Stimulated activated CD8-positive, alpha-beta memory T cell treated with anti-CD3 and anti-CD28 coated beads, Interleukin-15, amount 100 ng/mL, for 1 hour (primary cell): ENCODE measurements at places on chromosomes 1 and 21.

DNA sequence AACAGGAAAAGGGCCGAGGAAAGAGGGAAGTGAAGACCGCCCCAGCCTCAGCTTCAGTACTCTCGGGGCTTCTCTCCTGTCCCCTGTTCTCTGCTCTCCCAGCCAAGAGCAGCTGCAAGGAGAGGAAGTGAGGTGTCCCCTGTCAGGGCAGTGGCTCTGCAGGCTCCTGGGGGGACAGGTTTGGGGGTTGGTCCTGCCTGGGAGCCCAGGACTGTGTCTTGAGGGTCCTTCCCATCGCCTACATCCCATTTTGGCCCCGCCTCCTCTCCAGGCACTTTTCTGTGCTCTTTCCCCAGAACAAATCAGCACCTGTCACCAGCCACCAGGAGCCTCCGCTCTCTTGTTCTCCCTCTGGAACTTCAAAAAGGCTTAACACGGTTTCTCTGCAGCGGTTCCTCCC lies 82.6 kb downstream of the VWA5B1 start:
- DNase-seq, result no peak

GRCh38 chr1:112478314-112478713 lies 30.5 kb upstream of the WNT2B start:
- DNase-seq, result no peak

DNA sequence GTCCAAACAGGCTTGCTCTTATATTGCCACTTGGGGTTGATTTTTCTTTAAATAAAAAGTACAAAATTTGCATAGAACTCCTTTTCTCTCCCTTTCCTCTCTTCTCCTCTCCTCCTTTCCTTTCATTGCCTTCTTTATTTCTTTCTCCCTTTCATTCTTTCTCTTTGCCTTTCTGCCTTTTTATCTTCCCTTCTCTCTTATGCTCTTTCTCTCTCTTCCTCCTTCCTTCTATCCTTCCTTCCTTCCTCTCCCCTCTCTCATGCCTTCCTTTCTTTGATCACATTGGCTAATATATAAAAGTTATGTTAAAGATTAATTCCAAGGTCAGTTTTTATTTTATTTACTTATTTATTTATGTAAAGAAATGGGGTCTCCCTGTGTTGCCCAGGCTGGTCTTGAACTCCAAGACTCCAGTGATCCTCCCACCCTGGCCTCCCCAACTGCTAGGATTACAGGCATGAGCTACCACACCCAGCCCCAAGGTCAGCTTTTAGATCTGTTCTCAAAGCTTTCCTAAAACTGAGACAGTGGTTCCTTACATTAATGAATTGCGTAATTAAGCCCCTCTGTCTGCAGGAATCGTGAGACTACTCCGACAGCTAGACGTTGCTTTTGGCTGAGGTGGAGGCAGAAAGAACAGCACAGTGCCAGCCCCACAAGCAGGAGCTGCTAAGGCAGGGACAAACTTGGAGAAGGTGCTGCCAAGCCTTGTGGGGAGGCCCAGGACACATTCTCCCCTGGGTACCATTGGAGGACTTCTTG lies 361.9 kb downstream of the SIPA1L2 start:
- DNase-seq, result no peak

- no peak for DNase-seq
Measured at GRCh38 chr1:2801046-2801445, 447 bp downstream of the TTC34 start.

- no peak for DNase-seq
Measured at GRCh38 chr1:55326496-55327243, 111.5 kb upstream of the USP24 start.

DNA sequence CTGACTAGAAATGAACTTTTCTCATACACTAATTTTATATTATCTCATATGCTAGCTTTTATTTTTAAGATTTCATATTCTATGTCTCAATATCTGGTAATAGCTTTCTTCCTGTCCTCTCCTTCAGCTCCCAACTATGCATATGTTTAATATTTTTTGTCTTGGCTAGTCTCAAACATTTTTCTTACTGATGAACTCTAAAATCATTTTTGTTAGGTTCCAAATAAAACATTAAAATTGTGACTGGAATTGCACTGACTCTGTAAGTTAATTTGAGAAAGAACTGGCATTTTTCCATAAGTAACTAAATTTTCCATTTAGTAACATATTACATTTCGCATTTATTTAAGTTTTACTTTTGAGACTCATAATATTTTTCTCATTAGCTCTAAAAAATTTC lies 368.5 kb upstream of the DPYD start:
- no peak for DNase-seq

- DNase-seq, result no peak
Measured at GRCh38 chr21:41258617-41259016, 58.0 kb upstream of the FAM3B start.

- no peak for DNase-seq
Measured at GRCh38 chr1:54417123-54417522, 10.9 kb upstream of the SSBP3 start.

DNA sequence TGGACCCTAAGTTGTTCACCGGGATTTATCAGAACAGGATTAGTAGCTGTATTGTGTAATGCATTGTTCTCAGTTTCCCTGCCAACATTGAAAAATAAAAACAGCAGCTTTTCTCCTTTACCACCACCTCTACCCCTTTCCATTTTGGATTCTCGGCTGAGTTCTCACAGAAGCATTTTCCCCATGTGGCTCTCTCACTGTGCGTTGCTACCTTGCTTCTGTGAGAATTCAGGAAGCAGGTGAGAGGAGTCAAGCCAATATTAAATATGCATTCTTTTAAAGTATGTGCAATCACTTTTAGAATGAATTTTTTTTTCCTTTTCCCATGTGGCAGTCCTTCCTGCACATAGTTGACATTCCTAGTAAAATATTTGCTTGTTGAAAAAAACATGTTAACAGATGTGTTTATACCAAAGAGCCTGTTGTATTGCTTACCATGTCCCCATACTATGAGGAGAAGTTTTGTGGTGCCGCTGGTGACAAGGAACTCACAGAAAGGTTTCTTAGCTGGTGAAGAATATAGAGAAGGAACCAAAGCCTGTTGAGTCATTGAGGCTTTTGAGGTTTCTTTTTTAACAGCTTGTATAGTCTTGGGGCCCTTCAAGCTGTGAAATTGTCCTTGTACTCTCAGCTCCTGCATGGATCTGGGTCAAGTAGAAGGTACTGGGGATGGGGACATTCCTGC lies 3.9 kb upstream of the OLFML3 start:
- DNase-seq, result no peak

GRCh38 chr1:9891207-9891606 lies 18.9 kb downstream of the CTNNBIP1 start:
- DNase-seq, result no peak

- DNase-seq, result no peak
Measured at GRCh38 chr1:244273845-244274619, 177.7 kb downstream of the ADSS2 start.

GRCh38 chr1:2024451-2024850 lies 5.3 kb downstream of the GABRD start:
- DNase-seq, result no peak

DNA sequence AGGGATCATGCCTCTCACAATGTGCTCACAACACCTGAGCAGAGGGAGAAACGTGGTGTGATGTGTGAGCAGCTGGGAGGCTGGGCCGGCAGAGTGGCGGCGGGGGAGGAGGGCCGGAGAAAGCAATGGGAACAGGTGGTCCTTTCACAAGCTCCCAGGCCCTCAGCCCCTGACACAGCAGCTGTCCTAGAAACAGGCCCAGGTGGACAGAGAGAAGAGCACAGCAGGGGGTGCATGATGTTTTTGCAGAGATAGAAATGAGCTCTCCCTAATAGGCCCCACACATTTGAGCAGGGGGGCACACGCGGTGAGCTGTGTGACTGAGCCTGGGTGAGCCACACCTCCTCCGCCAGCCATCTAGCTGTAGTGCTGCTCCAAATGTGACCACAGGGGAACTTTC lies 7.6 kb upstream of the RGS16 start:
- DNase-seq, result no peak

- no peak for DNase-seq
Measured at GRCh38 chr1:165152727-165153126, 203.8 kb downstream of the LMX1A start.
